ENCODE measurements at places on chromosomes 2 and 18. TPM values are rescaled to one million over a fixed set of nuclear protein-coding genes. Genes with fewer than 3 reads are reported as not detected.
A peak's percentile ranks its signal among the peaks of the same experiment; 100 is the strongest.

The APLF gene
- 2.1 TPM for total RNA-seq

The BCL2 gene
- total RNA-seq, result 2.9 TPM

The AFF3 gene
- 0.37 TPM for total RNA-seq

The ARHGEF33 gene
- total RNA-seq, result not detected

The ANKAR gene
- total RNA-seq, result 0.14 TPM

The METTL8 gene
- 18.0 TPM for total RNA-seq

The C2orf92 gene
- 0.84 TPM for total RNA-seq

- no peak for DNase-seq
These were observed 21.8 kb downstream of the CFLAR start for GRCh38 chr2:201137505-201138400.

DNA sequence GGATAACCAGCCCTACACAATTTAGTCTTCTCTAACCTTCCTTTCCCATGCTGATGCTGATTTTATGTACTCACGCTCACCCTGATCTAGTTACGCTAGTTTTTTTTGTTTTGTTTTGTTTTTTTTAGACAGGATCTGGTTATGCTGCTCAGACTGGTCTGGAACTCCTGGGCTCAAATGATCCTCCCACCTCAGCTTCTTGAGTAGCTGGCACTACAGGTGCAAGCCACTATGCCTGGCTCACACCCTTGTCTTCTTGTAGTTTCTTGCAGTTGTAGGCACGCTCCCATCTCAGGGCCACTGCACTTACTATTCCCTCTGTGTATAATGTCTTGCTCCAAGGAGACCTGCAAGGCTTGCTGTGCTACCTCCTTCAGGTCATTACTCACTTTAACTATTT is 6.2 kb downstream of the PELI1 start:
- DNase-seq, result no peak

- no peak for DNase-seq
These were observed 137.5 kb upstream of the CHAC2 start for GRCh38 chr2:53630026-53630606.

DNA sequence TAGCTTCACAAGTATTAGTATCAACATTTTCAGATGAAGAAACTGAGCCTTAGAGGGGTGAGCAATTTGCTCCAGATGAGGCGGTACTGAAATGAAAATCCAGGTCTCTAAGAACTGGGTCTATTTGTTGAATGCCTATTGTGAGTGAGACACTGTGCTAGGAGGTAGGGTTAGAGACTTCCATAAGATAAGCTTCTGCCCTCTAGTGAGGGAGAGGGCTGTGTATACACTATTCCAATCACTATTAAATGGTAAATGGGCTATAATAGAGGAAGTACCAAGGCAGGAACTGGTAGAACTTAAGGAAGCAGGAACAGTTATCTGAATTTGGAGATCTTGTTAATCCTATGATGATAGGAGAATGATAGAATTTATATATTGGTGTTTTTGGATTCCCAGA is 23.6 kb upstream of the GLS start:
- no peak for DNase-seq

DNA sequence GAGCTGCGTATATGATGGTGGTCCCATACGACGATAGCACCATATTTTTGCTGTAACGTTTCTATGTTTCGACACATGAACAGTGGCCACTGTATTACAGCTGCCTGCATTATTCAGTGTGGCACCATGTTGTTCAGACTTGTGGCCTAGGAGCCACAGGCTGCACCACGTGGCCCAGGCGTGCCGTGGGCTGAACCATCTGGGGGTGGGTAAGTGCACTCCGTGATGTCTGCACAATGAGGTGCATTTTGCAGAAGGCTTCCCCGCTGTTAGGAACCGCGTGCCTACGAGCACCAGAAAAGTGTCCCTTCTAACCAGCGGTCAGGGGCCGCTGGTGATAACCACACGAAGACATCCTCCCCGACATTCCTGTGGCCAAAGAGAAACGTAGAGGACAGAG is 433.7 kb upstream of the MYT1L start:
- no peak for DNase-seq

- DNase-seq, result no peak
These were observed 54.9 kb upstream of the RAB12 start for GRCh38 chr18:8554354-8554753.

DNA sequence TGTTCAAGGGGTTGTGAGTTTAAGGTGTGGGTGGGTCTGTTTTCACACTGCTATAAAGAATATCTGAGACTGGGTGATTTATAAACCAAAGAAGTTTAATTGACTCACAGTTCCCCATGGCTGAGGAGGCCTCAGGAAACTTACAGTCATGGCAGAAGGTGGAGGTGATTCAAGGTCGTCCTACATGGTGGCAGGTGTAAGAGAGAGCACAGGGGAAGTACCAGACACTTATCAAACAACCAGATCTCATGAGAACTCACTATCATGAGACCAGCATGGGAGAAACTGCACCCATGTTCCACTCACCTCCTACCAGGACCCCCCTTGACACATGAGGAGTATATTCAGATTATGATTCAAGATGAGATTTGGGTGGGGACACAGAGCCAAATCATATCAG is 38.0 kb downstream of the RHBDD1 start:
- no peak for DNase-seq

GRCh38 chr18:3409811-3410210 is 40.2 kb upstream of the TGIF1 start:
- DNase-seq, result no peak

DNA sequence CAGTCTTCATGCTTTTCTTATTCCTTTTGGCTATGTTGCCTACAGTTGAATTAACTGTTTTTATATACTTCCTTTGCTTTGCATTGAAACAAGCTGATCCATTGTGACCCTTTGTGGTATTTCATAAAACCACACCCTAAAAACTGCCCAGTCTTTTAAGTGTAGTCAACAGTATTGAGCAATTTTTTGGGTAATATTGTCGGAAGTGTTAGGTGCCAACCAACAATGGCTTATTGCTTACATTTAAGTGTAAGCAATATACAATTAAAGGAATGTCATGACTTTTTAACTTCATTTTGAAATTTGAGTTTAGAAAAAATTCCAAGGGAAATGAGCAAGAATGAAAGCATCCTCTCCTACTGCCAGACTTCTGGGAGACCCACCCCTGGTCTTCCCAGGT is 174.1 kb downstream of the NEDD4L start:
- DNase-seq, result peak; percentile 42

DNA sequence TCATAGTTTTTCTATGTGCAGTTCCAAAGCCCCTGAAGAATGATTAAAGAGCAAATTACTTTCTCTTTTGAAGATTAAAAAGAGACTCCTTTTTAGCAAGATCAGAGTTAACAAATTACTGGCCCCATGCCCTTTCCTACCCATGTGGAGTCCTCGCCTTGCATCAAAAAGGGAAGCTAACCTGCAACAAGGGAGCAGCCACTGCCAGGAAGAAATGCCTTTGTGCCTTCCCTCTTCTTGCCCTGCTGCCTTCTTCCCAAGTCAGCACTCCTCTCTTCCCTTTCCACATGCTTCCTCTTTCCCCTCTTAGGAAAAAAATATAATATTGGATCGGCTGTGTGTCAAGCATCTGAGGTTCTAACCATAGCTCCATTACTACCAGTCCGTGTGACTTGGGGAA is 37.1 kb upstream of the CYP1B1 start:
- no peak for DNase-seq

- peak; percentile 62 for DNase-seq
These were observed 765 bp upstream of the ID2 start for GRCh38 chr2:8680822-8681760.

DNA sequence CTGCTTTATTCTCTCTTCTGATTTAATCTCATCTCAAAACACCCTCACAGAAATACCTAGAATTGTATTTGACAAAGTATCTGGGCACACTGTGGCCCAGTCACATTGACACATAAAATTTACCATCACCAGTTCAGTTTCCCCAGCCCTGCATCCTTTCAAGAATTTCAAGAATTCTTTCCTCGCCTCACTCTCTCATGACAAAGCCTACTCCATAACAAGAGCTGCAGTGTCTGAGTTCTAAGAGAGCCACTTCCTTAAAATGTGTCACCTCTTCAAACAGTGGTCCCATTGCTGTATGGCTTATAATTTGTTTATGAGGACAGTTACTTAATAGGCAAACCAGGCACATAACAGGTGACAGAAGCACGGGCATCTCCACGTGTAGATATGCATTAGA is 90.9 kb upstream of the STK39 start:
- DNase-seq, result no peak

- no peak for DNase-seq
These were observed 220.2 kb downstream of the SRBD1 start for GRCh38 chr2:45390861-45391260.

- peak; percentile 15 for DNase-seq
These were observed 138.7 kb upstream of the AQP4 start for GRCh38 chr18:27004056-27004829.

- peak; percentile 49 for DNase-seq
These were observed 183.0 kb upstream of the CYP26B1 start for GRCh38 chr2:72330652-72331051.

- DNase-seq, result no peak
These were observed 78.1 kb downstream of the TWIST2 start for GRCh38 chr2:238925816-238926521.

Data from H4 (cell line).